ENCODE measurements at places on chromosomes 3 and 15.

- H3K36me3 ChIP-seq = no peaks in the 10 kb centered on the region
- H3K4me1 ChIP-seq = no peaks in the 10 kb centered on the region
- no peak overlapping the region for H3K4me3 ChIP-seq
- no peaks in the 10 kb centered on the region for H3K27me3 ChIP-seq
- no peak for DNase-seq
These were observed 57.2 kb upstream of the MME start for GRCh38 chr3:155022896-155023295.

- H3K4me1 ChIP-seq = no peaks in the 10 kb centered on the region
- DNase-seq = no peak
- H3K4me3 ChIP-seq = no peak overlapping the region
- no peak overlapping the region for H3K27ac ChIP-seq
- no peaks in the 10 kb centered on the region for H3K27me3 ChIP-seq
These were observed 850.0 kb downstream of the DIPK2A start for GRCh38 chr3:144821583-144821982.

DNA sequence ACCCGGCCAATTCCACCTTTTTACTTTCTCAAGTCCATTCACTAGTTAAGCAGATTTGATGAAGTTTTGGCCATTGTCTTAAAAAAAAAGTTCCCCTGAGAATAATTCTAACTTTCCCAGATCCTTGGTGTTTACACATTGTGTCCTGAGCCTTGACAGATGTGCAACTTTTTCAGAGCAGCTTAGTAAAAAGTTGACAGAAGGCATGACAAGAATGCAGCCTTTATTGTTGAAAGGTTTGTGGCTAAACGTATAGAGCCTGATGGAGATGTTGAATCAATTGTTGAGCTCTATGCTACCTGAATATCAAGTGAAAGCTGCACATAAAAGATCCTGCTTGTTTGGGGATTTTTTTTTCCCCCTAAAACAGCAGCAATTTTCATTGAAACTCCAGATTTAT, 75.3 kb upstream of the CMTM7 start:
- H3K4me1 ChIP-seq = peaks cover 16% of the 10 kb centered on the region
- DNase-seq = no peak
- H3K27ac ChIP-seq = no peak overlapping the region
- H3K27me3 ChIP-seq = no peaks in the 10 kb centered on the region

DNA sequence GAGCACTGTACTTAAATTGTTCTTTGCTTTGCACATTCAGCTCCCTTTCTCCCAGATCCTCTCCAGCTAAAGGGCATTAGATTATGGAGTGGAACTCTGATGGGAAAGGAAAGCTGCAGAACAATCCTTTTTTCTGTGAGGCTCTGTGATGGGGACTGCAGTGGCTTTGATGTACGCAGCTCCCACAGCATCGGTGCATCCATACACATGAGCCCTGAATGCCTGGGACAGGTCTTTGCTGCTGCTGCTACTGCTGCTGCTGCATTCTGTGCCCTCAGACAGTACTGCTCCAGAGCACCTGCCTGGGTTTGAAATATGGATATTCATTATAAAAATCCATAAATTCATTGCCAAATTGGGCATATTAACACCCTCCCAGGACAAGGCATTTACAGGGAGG, 164.4 kb downstream of the WDR76 start:
- H3K27ac ChIP-seq = no peak overlapping the region
- H3K36me3 ChIP-seq = no peaks in the 10 kb centered on the region
- no peaks in the 10 kb centered on the region for H3K27me3 ChIP-seq
- no peak for DNase-seq

DNA sequence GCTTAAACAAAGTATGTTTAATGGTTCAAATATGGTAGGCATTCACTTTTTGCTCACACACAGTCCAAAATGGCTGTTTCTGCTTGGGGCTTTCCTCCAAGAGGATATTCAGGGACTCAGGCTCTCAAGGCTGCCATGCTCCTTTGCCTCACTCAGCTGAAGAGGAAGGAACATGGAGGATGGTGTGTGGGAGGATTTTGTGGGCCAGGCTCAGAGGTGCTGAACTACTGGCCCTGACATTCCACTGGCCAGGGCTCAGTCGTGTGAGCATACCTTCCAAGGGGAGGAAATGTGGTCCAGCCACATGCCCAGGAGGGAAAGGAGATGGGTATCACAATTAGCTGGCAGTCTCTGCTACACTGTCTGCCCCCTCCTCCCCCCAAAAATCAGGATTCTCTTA, 8.7 kb downstream of the PXYLP1 start:
- H3K27me3 ChIP-seq = no peaks in the 10 kb centered on the region
- no peak for DNase-seq
- H3K36me3 ChIP-seq = no peaks in the 10 kb centered on the region
- H3K4me1 ChIP-seq = peaks cover 12% of the 10 kb centered on the region
